Large intestine (tissue), 12 donors: ENCODE measurements at places on chromosomes 16 and 17. TPM values are rescaled to one million over a fixed set of nuclear protein-coding genes. Genes with fewer than 3 reads are reported as not detected.

GRCh38 chr16:81537721-81538561, 93.3 kb downstream of the CMIP start:
- no peak for DNase-seq
- no peak overlapping the region for H3K27ac ChIP-seq
- H3K36me3 ChIP-seq: peaks cover 2% of the 10 kb centered on the region
- H3K4me1 ChIP-seq: peaks cover 32% of the 10 kb centered on the region
- H3K4me3 ChIP-seq: no peak overlapping the region
- H3K27me3 ChIP-seq: no peaks in the 10 kb centered on the region

DNA sequence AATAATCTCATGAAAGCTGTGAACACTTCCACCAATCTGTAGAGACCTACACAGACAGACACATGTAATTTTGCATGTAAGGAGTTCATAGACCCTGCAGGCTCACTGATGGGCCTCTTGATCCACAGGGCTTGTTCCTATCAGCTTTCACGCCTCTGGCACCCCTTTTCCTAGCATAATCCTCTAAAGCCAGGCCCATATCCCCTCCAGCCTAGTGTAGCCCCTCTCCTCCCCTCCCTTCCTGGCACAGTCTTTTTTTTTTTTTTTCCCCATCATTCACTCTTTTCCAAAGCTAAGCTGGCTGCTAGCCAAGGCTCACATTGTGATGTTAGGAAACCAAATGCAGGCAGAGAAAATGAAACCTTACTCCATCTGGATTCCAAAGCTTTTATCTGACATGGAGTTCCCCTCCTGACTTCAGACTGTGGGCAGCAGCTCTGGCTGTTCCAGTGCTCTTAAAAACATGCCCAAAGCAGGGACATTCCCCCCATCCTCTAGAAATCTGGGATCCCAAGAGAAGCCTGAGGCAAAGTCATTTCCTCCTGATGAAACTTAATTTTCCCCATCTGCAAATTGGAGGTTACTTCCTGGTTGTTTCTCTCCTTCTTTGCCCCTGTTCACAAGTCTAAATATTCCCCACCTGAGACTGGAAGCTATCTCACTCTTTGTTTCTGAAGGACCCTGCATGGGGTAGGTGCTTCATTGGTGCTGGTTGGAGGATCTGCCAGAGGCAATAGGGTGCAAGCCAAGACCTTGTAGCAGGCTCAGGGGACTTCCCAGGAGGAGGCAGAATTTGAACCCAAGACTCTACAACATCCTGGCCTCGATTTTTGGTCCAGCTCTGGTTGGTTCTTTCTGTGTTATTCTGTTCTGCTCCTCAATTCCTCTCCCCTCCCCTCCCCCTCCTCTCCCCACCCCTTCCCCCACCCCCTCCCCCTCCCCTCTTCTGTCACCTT, 9.9 kb upstream of the CCL5 start:
- no peak for DNase-seq
- H3K4me1 ChIP-seq: peaks cover 3% of the 10 kb centered on the region
- no peak overlapping the region for H3K27ac ChIP-seq
- no peaks in the 10 kb centered on the region for H3K27me3 ChIP-seq
- H3K36me3 ChIP-seq: no peaks in the 10 kb centered on the region

- H3K27ac ChIP-seq: no peak overlapping the region
- no peak for DNase-seq
- H3K4me3 ChIP-seq: no peak overlapping the region
- no peaks in the 10 kb centered on the region for H3K4me1 ChIP-seq
- peaks cover 12% of the 10 kb centered on the region for H3K27me3 ChIP-seq
Observed at GRCh38 chr16:1026057-1026783, 44.6 kb downstream of the SOX8 start.

DNA sequence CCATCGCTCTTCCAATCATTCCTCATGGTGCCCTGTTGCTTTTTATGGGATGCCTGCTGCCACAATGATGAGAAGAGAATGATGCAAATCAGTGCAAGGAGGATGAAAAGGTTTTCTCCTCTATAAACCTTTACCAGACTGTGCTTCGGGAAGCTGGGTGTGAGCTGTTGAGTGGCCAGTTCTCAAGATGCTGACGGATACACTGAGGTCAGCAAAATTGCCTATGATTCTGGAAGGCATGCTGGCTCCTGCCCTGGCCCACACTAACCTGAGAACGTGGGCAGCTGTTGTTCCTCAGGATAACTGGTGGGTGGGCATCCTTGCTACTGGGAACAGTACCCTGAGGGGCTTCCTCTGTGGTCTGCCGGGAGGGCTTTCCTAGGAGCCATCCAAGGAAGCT, 795 bp upstream of the PIRT start:
- no peaks in the 10 kb centered on the region for H3K27me3 ChIP-seq
- peaks cover 9% of the 10 kb centered on the region for H3K4me1 ChIP-seq
- H3K36me3 ChIP-seq: no peaks in the 10 kb centered on the region
- no peak for DNase-seq
- no peak overlapping the region for H3K27ac ChIP-seq
- no peak overlapping the region for H3K4me3 ChIP-seq

The OR3A3 gene
- polyA plus RNA-seq: not detected

DNA sequence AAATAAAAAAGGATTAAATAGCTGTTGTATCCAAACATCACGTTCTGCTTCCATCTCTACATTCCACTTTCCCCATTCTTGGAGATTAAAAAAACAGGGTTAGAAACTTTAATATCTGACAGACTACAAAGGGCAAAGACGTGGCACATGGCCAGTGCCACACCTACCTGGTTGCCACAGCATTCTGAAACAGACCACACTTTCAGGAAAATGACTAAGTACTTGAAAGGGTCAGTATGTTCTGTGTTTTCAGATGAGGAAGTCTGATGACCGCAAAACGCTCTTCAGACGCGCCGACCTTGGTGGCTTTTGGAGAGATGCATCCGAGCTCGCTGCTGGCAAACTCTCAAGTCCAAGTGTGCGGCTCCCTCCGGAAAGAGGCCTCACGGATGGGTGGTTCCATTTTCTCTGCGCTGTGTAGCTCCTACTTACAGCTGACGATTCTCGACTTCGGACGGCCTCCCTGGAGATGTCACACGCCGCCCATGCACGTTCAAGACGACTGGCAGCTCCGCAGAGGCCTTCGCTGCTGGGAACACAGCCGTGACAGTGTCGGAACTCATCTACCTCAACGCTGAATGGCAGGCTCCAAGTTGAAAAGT, 15.5 kb downstream of the MAP1LC3B start:
- no peaks in the 10 kb centered on the region for H3K4me1 ChIP-seq
- H3K27ac ChIP-seq: no peak overlapping the region
- no peak for DNase-seq
- H3K27me3 ChIP-seq: no peaks in the 10 kb centered on the region
- peaks cover 83% of the 10 kb centered on the region for H3K36me3 ChIP-seq

DNA sequence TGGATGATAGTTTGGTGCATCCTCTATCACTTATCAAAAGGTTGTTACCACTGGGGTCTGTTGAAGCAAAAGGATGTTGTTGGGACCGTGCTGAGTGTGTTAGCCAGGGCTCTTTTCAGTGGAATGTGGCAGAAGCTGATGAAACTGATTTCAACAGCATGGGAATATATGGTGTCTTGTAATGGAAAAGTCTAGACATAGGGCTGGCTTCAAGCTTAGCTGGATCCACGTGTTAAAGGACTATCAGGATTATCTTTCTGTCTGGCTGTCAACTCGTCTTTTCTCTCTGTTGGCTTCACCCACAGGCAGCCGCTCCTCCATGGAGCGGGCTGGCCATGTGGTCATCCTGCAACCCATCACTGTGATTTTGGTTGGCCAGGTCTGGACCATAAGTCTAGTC, 8.7 kb downstream of the SNX29 start:
- H3K27ac ChIP-seq: no peak overlapping the region
- no peaks in the 10 kb centered on the region for H3K27me3 ChIP-seq
- H3K4me3 ChIP-seq: no peak overlapping the region
- no peaks in the 10 kb centered on the region for H3K36me3 ChIP-seq

The BFAR gene
- 59.4 TPM for polyA plus RNA-seq

DNA sequence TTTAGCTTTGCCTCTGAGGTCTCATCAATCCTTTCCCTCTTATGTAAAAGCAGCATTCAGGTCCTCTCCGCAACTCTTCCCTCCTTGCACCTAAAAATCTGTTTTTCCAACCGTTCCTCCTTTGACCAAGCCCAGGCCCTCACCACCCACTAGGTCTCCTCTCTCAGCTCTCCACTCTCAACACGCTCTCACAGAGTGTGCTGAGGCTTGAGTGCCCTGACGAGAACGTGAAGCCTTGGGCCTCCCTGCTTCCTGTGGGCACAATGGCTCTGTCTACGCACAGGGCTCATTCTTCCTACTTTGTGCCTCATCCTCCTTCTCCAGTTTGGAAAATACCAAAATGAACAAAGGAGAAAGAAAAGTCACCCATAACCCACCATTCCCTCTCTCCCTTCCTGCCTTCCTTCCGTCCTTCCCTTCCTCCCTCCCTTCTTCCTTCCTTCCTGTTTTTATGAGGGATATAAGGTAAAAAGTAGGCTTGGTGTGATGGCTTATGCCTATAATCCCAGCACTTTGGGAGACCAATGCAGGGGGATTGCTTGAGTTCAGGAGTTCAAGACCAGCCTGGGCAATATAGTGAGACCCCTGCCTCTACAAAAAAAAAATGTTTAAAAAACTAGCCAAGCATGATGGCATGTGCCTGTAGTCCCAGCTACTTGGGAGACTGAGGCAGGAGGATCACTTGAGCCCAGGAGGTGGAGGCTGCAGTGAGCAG, 31.3 kb upstream of the SLC39A11 start:
- DNase-seq: no peak
- H3K4me3 ChIP-seq: no peak overlapping the region
- H3K4me1 ChIP-seq: no peaks in the 10 kb centered on the region
- no peak overlapping the region for H3K27ac ChIP-seq
- H3K27me3 ChIP-seq: no peaks in the 10 kb centered on the region

The CLEC19A gene
- not detected for polyA plus RNA-seq

The ZDHHC1 gene
- polyA plus RNA-seq: 6.9 TPM

The EIF1 gene
- 791 TPM for polyA plus RNA-seq

The TM4SF5 gene
- 44.0 TPM for polyA plus RNA-seq

GRCh38 chr17:50420419-50421112, 5.5 kb upstream of the ACSF2 start:
- H3K27ac ChIP-seq: no peak overlapping the region
- H3K4me3 ChIP-seq: no peak overlapping the region
- H3K4me1 ChIP-seq: peaks cover 27% of the 10 kb centered on the region
- no peaks in the 10 kb centered on the region for H3K36me3 ChIP-seq
- no peaks in the 10 kb centered on the region for H3K27me3 ChIP-seq
- DNase-seq: no peak

DNA sequence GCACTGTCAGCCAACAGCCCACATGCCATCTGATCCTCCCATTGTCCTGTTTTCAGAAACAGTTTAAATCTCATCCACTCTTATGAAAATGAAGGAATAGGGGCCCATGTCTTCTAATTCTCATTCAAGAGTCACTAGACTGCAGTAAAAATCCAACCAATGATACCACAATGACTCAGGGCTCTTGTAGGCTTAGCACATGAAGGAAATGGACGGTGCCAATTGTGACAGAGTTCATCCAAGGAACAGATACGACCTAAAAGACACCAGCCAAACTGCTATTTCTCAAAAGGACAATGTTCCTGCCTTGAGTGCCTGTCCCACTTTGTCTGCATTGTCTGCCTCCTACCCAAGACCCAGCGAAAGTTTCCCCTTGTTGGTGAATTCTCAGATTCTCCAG, 204.8 kb upstream of the COX10 start:
- no peaks in the 10 kb centered on the region for H3K36me3 ChIP-seq
- H3K27me3 ChIP-seq: no peaks in the 10 kb centered on the region
- H3K27ac ChIP-seq: no peak overlapping the region
- H3K4me3 ChIP-seq: no peak overlapping the region
- DNase-seq: no peak

DNA sequence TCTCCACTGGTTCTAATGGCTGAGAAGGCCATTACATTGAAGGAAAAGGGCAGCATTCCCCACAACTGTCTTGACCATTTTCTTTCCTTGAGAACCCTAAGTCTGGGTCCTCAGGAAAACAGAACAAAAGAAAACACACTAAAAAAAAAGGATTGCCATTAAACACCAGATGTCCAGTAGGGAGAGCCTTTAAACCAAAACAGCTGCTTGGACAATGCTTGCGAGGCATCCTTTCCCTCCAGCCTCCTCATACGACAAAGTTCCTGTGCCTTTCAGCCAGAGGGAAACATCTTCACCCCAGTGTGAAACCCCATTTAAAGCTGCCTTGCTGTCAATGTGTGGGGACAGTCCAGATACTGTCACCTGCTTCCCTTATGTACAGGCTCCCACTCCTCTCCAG, 74.3 kb downstream of the MMD start:
- no peaks in the 10 kb centered on the region for H3K36me3 ChIP-seq
- DNase-seq: no peak
- peaks cover 3% of the 10 kb centered on the region for H3K27me3 ChIP-seq
- no peak overlapping the region for H3K4me3 ChIP-seq

DNA sequence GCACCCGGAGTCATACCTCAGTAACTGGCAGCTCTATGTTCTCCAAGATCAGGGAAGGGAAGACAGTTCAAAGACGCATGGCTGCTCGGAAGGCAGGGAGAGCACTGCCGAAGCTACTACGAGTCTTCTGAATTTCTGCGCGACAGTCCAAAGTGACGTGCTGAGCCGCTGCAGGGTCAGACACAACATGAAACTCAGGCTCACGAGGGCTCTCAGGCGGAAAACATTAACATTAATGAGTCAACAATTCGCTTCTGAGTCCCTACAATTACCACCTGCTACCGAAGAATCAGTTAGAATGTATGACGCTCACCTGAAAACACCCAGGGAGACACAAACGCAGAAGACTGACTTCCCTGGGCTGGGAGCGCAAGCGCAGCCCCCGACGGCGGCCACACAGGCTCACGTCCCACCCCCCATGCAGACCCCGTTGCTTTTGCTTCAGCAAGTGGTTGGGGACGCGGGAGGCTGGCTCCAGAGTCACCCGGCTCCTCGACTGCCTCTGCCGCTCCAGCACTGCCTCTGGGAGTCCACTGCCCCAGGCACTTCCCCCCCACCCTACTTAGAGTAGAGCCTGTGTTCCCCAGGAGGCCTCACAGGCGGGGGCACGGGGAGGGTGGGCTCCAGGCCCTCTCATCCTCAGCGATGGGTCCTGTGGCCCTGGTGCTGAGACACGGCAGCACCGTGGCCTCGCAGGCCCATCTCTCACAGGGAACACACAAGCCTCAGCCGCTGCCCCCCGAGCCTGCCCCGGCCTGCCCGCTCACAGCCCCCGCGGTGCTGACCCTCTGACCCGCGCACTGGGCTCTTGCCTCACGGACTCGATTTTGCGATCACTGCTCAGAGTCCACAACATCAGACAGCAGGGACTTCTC, 38.9 kb downstream of the LMF1 start:
- no peaks in the 10 kb centered on the region for H3K4me1 ChIP-seq
- H3K27ac ChIP-seq: no peak overlapping the region
- H3K36me3 ChIP-seq: peaks cover 19% of the 10 kb centered on the region
- no peak overlapping the region for H3K4me3 ChIP-seq
- no peaks in the 10 kb centered on the region for H3K27me3 ChIP-seq

The CLEC10A gene
- 9.7 TPM for polyA plus RNA-seq

- H3K4me3 ChIP-seq: no peak overlapping the region
- H3K36me3 ChIP-seq: peaks cover 46% of the 10 kb centered on the region
- no peak for DNase-seq
- peak overlapping the region; percentile 96 for H3K27ac ChIP-seq
Observed at GRCh38 chr17:40347319-40348135, 17.0 kb downstream of the GJD3 start.

The CES1 gene
- polyA plus RNA-seq: 27.7 TPM

- H3K27me3 ChIP-seq: no peaks in the 10 kb centered on the region
- H3K27ac ChIP-seq: no peak overlapping the region
- no peak overlapping the region for H3K4me3 ChIP-seq
- H3K36me3 ChIP-seq: peaks cover 12% of the 10 kb centered on the region
Observed at GRCh38 chr17:29256735-29257466, 10.2 kb downstream of the CRYBA1 start.
